AML-193 (cell line): ENCODE measurements at places on chromosomes 16 and 17.

DNA sequence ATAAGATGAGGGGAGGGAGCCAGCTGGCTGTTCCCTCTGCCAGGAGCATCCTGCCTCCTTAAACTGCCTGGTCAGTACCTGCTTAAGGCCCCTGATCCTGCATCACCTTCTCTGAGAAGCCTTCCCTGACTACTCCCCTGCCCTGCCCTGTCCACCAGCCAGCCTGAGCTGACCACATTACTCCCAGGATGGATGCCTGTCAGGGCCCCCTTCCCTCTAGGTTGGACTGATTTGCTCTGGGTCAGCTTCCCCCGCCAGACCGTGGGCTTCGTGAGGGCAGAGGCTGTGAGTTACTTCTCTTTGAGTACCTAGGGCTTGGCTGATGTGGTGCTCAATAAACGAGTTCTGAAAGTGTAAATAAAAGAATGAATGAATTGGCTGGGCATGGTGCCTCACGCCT, 63.3 kb downstream of the WSB1 start:
- no peak for DNase-seq

- DNase-seq, result peak; percentile 5
These were observed 30.1 kb downstream of the CHP2 start for GRCh38 chr16:23784811-23785447.

DNA sequence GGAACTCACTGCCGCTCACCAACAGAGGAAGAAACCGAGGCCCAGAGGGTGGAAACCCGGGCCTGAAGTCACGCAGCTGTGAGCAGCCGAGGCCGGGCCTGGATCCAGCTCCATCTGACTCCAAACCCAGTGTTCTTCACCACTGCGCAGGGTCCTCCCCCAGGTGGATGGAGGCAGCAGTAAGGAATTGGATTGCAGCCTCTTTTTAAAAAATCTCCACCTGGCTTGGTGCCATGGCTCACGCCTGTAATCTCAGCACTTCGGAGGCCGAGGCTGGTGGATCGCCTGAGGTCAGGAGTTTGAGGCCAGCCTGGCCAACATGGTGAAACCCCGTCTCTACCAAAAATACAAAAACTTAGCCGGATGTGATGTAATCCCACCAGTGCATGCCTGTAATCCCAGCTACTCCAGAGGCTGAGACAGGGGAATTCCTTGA, 177.2 kb downstream of the FOXL1 start:
- no peak for DNase-seq

DNA sequence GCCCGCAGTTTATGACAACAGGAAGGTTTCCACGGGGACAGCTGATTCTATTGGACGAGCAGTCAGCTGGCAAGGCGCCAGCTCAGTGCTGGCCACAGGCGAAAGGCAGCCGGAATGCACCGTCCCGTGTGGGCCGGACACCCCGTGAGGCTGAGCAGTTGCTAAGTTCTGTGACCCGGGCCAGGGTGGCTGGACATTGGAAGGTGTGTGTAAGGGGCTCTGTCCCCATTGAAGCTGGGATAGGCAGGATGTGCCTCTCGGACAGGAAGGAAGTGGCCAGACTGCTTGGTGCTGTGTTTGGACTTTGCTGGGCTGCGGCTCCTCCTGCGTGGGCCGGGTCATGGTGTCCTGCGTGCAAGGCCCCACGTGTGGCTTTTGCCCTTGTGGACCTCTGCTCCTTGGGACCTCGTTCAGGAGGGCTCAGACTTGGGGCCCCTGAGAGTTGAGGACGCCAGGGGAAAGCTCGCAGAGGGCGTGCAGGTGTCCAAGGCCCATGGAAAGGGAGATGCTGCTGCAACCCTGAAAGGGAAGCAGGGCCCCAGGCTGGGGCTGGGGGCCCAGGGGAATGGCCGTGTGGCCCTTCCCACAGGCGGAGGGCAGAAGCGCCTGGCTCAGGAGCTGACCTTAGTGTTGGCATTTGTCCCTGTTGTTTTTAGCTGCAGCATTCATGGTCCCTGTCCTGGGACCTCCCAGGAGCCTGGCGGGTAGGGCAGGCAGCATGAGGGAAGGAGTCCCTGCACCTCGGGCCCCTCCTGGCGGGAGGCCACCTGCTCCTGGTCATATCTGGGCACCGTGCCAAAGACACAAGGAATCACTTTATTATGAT, 10.0 kb downstream of the BAIAP2 start:
- no peak for DNase-seq

DNA sequence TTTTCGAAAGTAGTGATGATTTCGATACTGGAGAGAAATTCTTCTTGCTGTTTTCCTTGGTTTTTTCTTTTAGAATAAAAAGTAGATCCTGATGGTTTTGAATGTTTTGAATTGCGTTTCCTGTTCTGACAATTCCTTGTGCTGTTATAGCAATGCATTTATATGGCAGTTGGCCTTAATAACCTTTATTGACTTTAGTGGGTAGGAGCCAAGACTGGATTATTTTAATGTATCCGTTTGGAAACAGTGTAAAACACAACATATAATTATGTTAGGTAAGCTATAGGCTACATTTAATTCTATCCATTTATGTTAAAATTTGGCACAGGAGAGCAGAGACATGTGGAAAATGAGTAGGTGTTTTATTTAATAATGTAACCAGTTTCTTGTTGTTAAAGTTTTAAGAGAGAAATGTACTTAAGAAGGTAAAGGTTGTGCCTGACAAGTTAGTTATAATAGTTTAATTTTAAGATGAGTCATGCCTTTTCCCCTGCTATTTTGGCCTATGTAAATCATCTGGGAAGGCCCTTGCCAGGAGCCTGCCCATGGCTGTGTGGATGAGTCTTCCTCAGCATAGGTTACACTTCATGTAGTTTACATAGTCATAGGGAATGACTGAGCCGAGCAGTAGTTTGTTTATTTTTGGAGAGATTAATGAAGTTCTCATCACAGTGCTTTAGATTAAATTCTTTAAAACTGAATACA, 189.9 kb downstream of the FTO start:
- DNase-seq, result no peak

- DNase-seq, result no peak
These were observed 1.1 kb upstream of the XYLT2 start for GRCh38 chr17:50344731-50345365.

- no peak for DNase-seq
These were observed 60.9 kb downstream of the SRCIN1 start for GRCh38 chr17:38544839-38545209.

- DNase-seq, result no peak
These were observed 6.3 kb downstream of the TRAF7 start for GRCh38 chr16:2161911-2162310.
